Germinal center (tissue), 1 donor: ENCODE measurements at places on chromosomes 12 and 14.

DNA sequence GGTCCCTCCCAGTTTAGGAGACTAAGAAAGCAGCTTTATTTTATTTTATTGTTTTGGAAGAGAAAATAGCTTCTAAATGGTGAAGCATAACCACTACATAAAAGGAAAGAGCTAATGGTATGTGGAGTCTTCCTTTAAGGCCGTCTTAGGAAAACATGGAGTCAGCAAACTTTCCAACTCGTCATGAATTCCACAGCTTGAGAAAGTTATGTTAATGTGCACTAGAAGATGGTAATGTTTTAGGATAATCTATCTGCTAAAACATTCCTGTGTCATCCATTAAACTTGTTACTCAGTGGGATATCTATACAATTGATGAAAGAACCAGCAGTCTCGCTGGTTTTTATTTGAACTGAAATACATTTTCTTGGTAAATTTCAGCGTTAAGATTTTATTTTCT lies 448.4 kb upstream of the SEL1L start:
- no peak for DNase-seq

- no peak for DNase-seq
These were observed at the start of gene MIA2 for GRCh38 chr14:39233680-39234326. Gene MIA2 (plus strand): TSS chr14:39233915. CDS start chr14:39234115, 200 bp downstream.

DNA sequence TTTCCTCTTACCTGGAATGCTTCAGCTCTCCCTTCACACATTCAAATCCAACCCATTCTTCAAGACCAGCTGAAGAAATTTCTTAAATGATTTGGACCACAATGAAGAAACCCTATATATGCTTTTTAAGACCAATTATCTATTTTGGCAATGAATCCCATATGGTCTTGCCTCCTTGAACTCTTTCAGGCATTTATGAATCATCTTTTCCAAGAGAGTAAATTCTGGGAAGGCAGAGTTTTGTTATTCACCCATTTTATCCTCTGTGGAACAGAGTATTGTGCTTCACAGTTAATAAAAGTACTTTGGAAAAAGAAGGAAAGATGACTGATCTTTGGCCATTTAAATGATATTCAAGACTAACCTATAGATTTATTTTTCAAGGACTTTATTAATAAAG lies 14.0 kb downstream of the GIT2 start:
- no peak for DNase-seq

DNA sequence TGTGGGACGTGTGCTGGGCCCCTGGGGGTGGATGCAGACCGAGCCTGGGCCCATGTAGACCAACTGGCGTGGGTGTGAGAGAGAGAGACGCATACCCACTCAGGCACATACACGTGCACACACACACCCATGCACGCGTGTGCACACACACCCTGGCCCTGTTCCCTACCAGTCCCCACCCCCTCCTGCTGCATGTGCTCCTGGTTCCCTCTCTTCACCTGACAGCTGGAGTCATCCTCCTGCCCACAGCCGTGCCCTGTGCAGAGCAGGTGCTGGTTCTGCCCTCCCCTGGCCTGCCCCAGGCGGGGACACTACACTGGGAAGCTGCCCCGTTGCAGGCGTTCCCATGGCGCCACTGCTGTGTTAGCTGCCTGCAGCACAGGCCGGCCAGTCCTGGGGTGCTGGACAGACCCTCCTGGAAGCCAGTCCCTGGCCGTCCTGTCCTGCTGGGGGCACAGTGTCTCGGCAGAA lies 18.5 kb downstream of the PACS2 start:
- no peak for DNase-seq

GRCh38 chr12:111645433-111645832 lies 40.3 kb downstream of the BRAP start:
- no peak for DNase-seq

DNA sequence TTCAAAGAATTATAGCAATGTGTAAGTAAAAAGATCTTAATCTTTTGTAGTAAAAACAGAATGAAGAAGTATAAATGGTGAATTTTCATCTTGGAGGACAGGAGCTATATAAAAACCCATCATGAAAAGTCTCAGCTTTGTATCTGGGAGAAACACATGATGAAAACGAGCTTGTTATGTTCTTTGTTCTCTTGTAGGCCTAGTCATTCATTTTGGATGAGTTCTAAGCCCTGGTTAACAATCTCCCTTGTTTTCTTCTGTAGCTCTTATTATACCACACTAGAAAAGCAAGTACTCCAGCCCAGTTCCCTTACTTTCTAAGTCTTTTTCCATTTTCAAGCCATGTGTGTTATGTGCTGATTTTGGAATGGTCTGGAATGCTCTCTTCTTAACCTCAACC lies 463.5 kb upstream of the RGS6 start:
- DNase-seq = no peak

GRCh38 chr14:101040538-101041442 lies 137.3 kb upstream of the RTL1 start:
- no peak for DNase-seq

- DNase-seq = no peak
These were observed 17.0 kb downstream of the RNASE10 start for GRCh38 chr14:20522332-20522731.

DNA sequence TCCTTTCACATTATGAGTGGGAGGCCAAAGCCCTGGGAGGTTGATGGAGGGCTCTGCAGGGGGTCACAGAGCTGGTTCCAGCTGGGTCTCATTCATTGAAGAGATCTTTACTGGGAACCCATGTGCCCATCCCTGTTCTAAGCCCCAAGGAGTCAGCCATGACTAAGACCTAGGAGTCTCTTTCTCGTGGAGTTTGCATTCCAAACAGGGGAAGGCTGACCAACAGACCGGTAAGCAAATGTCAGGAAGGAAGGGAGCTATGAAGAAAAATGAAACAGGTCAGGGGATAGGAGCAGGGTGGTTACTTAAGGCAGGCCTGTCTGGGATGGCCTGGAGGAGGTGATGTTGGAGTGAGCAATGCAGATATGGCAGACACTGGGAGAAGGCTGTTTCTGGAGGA lies 31.5 kb downstream of the SYNDIG1L start:
- DNase-seq = no peak

GRCh38 chr14:53652068-53652467 lies 304.6 kb downstream of the BMP4 start:
- no peak for DNase-seq

DNA sequence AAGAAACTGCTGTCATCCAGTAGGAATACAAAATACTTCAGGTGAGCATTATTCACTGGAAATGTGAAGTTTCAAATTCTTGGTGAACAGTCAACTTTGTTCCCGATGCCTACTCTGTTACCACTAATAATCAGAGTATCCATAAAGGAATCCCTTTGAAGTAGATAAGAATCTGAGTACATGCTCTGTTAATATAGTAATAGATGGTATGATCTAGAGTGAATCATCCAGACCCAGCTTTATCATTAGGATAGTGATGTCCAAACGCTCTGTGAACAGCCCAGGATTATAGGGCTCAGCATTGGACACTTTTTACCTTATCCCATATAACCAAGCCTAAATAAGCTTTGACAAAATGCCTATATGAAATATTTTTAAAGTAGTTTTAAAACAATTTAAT lies 33.3 kb downstream of the PPP2R3C start:
- no peak for DNase-seq

DNA sequence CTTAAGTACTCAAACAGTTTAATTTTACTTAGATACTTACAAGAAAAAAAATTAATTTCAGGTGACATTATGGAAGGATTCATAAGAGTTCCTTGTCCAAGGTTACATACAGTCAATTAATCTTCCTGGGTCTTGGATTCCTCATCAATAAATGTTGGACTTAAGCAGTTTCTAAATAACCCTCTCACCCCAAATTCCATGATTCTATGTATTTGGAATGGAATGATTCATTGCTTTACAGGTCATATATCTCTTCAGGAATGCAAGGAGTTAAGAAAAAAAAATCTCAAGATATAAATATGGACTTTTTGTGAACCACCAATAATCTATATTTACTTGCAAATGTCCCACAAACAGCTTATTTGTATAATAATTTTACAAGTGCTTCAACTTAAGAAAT lies 84.2 kb upstream of the BMP4 start:
- DNase-seq = no peak

- no peak for DNase-seq
These were observed 878.1 kb downstream of the C12orf50 start for GRCh38 chr12:87150969-87151662.

DNA sequence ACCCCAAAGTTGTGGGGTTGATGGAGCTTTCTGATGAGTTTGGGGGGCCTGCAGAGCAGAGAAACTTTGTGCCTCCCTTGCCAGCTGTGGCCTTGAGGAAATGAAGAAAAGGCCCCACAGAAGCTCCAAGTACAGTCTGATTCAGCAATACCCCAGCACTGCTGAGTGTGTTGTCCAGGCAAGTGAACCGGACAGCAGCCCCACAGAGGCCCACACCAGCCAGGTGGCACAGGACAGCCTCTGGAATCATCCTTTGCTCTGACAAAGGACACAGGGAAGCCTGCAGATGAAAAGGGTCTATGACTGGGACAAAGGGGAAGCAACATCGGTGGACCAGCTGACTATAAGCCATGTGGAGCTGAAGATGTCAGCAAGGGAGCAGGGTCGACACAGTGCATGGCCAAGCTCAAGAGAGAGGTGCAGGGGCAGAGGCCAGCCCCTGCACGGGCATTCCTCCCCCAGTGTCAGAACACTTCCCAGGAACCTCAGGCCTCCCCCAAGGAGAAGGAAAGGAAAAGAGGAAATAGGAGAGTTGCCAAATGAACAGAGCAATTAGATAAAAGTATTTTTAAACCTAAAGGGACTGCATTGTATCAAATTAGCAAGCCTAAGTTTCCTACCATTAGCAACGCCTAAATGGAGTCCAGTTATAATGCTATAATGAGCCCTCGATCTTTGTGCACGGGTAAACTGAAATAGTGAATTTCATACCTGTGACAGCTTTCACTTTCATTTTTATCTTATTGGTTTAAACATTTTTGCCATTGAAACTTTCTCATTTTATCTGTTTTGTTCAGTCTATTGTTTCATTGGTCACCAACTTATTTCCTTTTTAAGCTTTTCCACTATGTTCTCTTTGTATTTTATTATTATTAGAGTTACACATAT lies 46.3 kb upstream of the PTGDR start:
- DNase-seq = no peak

DNA sequence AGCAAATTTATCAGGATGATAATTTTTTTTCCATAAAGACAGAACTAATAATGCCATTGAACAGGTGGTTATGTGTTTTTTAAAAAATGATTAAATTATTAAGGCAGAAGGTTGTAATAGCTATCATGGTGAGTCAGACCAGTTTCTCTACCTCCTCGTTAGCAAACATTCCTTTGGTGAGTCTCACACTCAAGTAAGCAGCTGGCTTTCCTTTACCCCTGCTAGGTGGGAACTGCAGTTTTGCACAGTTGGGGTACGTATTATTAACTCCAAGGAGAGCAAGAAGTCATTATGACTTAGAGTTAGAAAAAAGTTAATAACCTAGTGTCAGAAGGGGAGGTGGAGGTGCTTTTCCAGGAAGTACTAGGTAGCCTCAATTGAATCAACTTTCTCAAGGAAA lies 165.3 kb downstream of the SNAPC1 start:
- DNase-seq = no peak

DNA sequence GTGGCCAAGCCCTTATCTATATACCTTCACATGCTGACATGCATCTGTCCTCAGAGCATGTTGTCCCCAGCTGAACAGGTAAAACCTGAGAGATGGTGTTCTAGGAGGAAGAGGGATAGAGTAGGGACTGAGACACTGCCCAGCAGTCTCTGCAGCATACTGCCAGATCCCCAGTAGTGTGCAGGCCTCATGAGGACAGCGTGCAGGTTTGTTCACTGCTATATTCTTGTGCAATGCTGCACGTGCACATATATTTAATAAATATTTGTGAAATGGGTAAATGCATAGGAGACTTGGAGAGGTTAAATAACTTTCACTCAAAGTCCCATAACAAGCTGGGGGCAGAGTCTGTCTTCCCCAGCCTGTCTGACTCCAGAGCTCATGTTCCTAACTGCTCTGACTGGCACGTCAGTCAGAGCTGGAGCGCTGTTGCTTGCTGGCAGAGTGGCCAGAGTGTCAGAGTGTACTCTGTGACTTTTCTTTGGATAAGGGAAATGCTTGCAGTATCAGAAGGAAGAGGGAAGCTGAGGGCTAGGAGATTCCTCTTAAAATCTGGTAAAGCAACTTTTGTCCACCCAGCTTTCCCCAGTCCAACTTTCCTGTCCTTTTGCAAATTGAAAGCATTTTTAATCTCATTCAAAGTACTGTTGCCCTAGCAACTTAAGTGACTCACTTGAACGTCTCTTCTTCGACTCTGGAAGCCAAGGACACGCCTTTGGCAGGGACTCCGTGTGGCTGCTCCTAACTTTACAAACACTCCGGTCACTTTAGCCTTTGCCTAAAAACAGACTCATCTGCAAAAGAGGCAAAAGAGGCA lies 14.9 kb upstream of the POLR3B start:
- no peak for DNase-seq

GRCh38 chr12:93008044-93008778 lies 79.1 kb upstream of the EEA1 start:
- no peak for DNase-seq

DNA sequence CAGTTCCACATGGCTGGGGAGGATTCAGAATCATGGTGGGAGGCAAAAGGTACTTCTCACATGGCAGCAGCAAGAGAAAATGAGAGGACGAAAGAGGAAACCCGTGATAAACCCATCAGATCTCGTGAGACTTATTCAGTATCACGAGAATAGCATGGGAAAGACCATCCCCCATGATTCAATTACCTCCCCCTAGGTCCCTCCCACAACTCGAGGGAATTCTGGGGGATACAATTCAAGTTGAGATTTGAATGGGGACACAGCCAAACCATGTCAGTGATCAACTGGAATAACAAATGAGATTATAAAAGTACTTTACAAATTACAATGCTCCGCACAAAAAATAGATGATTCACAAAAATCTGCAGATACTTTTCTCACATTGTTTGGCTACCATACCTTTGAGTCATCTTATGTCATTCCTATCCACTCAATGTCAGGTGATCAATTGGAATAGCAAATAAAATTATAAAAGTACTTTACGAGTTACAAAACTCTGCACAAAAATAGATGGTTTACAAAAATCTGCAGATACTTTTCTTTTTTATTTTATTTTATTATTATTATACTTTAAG lies 338.9 kb downstream of the C12orf50 start:
- no peak for DNase-seq

GRCh38 chr12:114400925-114401324 lies 5.0 kb downstream of the TBX5 start:
- DNase-seq = no peak

DNA sequence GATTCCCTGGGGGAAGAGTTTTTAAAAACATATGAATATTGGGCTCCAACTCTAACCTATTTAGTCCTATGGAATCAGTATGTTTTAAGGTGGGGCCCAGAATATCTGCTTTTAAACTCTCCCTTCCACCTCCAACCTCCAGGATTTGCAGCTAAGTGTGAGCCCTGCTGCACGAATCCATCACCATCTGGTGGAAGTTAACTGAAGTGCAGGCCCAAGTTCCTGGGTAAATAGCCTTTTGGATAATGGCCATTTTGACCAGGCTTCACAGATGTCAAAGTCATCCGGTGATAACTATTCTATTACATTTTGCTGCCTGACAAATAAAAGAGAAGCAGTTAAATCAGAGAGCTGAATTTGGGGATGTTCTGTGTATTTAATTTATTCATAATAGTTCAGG lies 58.1 kb upstream of the RMST start:
- DNase-seq = peak; percentile 18

GRCh38 chr14:93082576-93083001 lies 33.1 kb downstream of the ITPK1 start:
- DNase-seq = no peak

- DNase-seq = no peak
These were observed 11.5 kb downstream of the XRCC3 start for GRCh38 chr14:103703433-103704385.

- no peak for DNase-seq
These were observed 74.6 kb downstream of the CIT start for GRCh38 chr12:119802472-119802871.

- DNase-seq = peak; percentile 52
These were observed 61.6 kb upstream of the MED13L start for GRCh38 chr12:116339062-116339461.
